ENCODE measurements at places on chromosomes 11 and 22.

DNA sequence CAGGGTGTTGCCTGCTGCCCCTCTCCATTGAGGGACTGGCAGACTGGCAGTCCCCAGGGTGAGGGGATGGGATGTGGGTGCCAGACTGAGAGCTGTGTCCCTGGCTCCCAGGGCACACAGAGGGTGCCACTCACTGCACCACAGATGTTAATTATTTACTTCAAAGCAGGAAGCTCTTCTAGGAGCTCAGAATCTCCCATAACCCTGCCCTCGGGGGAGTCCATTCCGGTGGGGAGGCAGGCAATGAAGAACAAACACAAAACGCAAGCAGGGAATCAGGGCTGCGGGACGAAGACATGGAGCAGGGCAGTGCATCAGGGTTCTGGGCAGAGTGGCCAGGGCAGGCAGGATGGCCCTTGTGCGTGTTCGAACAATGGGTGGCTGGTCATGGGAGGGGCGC, 24.4 kb upstream of the FLRT1 start:
- DNase-seq, result no peak

DNA sequence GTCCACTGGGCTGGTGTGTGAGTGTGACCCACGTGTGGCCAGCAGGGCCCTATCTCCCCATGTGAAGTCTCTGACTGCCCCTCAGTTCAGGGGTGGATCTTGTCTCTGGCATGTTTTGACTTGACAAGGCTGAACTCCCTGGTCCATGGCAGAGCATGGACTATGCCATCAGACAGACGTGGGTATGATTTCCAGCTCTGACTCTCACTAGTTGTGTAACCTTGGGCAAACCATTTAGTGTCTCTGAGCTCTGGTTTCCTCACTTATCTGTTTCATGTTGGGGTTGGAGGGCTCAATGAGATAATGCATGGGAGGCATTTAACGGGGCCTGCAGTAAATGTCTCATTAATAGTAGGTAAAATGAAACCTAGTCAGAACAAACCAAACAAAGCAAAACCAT, 254.5 kb upstream of the NARS2 start:
- no peak for DNase-seq

- DNase-seq, result no peak
These were observed 490.2 kb upstream of the B3GAT1 start for GRCh38 chr11:134901955-134902918.

DNA sequence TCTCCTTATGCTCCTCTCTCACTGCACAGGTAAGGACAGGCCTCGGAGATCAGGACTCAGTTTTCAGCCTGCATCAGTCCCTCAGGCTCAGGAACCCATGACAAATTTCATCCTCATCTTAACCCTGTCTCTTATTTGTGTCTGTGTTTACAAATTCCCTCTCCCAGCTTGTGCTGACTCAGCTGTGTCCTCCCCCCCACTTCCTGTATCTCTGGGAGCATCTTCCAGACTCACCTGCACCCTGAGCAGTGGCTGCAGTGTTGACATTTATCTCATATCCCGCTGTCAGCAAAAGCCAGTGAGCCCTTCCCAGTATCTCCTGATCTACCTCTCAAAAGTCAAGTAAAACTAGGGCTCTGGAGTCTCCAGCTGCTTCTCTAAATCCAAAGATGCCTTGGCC, 65.6 kb upstream of the VPREB1 start:
- DNase-seq, result no peak

GRCh38 chr22:45688600-45689080, 17.0 kb downstream of the ATXN10 start:
- DNase-seq, result no peak

DNA sequence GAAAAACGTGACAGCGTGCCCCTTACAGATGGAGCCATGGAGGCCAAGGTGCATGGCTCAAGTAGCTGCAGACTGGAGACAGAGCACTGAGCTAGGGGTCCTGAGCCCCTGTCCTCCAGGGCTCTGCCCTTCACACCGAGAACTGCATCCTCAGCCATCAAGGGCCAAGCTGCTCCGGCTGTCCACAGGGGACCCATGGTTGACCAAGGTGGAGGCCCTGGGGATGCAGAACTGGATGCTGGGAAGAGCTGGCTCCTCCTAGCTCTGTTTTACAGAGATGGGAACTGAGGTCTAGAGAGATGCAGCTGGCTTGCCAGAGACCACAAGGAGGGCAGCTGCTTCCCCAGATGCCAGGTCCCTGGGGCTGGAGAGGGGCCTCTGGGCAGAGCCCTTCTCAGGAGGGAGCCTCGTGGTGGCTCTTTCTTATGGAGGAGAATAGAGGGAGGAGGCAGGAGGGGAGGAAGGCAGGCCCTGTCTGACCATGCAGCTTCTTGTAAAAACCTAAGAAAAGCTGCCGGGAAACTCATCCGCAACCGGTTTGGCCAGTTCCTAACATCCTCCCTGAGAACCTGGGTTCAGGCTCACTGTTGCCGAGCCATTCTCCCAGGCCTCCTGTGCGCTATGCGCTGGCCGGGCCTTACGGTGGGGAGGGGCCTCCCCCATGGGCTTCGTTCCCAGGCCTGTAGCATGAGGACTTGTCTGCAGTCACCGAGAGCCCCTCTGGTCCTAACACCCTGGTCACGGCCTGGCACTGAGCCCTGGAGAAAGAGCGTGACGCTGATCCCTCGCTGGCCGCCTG, 80.6 kb downstream of the WNT7B start:
- no peak for DNase-seq

DNA sequence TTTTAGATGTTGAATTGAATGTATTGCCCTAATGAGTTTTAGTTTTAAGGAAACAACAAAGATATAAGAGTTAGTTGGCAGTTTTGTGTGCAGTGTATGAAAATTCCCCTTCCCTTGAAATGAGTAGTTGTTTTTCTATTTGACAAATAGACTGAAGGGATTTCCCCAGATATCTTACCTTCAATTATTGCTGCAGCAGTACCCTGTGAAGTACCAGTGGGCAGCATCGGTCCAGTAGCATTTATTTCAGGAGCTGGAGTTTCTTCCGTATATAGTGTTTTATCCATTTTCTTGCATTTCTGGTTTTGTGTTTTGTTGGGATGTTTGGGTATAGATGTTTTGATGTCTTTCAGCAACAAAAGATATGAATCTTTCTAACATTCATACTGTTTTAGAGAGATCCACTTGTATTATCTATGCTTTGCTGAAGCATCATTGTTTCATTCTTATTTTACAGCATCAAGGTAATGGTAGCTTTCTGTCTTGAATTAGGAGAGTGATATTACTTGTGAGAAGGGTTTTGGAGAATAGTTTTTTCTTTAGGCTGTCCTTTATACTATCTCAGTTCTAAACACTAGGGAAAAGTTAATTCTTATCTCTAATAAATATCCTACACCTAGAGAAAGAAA, 7.4 kb downstream of the KMT2A start:
- no peak for DNase-seq

DNA sequence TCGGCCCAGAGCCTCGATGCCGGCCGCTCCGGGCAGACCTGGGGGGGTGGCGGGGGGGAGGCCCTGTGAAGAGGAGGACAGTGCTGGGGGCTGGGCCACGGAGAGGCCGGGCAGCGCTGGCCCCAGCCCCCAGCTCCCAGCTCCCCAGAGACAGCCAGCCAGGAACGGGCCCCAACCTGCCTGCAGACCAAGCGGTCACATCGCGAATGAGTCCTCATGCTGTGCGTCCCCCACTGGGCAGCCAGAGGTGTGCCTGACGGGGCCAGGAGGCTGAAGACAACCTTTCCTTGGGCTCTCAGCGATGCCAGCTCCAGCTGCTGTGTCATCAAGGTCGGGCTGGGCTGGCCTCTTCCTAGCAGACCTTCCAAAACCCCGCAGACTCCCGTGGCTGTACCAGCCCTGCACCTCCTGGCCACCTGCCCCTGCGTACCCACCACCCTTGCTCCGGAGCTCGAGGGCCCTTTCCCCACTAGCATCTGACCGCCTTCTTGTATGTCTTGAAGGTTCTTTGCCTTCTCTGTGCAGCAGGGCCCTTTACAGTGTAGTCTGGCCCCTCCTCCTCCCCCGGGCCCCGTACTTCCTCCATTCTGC, 88.4 kb downstream of the CDKN1C start:
- peak; percentile 49 for DNase-seq

- no peak for DNase-seq
These were observed 83.1 kb downstream of the VPREB1 start for GRCh38 chr22:22327723-22328122.

DNA sequence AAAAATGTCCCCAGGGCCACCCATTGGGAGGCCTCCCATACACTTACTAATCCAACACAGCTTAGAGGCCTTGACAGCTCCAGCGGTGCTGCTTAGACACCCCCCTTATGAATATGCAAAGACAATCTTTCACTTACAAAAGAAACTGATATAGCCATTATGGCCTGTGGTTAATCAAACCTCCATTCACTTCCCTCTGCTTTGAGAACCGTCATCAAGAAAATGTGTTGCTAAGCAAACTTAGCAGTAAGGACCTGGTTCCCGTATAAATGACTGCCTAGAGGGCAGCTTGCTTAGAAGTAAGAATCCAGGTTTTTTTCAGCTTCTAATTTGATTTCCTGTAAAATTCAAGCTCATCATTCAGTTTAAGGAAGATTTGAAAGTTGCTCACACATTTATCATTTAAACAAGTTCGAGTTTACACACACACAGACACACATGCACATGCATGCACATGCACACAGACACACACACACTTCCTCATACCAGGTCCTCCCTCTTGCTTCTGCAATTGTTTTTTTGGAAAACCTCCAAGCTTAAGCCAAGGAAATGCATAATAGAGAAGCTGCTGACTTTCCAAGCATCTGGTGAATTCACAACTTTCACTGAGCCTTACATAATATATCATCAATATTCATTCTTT, 137.7 kb upstream of the BLID start:
- DNase-seq, result no peak

DNA sequence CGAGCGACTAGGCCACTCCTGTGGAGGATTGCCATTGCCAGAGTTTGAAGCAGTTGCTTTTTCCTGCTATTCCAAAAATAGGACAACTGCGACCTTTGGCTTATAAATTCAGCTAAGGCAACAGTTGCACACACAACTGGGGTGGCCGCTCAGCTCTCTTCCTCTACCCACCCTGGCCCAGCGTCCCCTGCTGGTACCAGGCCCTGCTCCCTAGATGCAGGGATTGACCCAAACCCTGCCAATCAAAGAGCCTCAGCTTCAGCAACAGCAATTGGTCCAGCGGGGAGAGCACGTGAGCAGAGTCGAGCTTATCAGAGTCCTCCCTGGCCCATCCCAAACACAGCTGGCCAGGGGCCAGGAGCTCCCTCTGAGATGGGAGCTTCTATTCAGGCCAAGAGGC, 22.0 kb upstream of the CABP2 start:
- peak; percentile 80 for DNase-seq

DNA sequence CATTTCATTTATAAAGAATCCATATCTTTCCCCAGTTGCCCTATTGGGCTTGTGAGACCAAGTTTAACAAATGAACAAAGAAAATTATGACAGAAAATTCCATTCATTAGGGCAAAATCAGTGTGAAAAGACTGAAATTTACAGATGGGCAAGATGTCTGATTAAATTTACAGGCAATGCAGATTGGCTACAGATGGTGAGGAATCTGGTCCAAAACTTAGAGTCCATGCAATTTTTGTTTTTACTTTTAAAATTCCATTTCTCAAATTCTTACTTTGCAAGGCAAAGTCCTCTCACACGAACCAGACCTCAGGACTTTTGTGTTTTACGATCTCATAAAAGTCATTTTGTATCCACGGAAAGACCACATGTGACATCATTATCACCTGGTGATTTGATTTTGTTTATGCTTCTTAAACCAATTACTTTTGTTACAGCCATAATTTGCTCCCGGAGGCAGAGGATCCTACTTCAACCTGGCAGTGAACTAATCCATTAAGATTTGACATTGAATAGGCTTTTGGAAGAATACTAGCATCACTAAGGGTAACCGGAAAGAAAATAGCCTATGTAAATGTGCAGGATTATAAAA, 843.7 kb upstream of the CHORDC1 start:
- DNase-seq, result no peak

- DNase-seq, result no peak
These were observed 16.1 kb downstream of the MS4A18 start for GRCh38 chr11:60740573-60740972.

DNA sequence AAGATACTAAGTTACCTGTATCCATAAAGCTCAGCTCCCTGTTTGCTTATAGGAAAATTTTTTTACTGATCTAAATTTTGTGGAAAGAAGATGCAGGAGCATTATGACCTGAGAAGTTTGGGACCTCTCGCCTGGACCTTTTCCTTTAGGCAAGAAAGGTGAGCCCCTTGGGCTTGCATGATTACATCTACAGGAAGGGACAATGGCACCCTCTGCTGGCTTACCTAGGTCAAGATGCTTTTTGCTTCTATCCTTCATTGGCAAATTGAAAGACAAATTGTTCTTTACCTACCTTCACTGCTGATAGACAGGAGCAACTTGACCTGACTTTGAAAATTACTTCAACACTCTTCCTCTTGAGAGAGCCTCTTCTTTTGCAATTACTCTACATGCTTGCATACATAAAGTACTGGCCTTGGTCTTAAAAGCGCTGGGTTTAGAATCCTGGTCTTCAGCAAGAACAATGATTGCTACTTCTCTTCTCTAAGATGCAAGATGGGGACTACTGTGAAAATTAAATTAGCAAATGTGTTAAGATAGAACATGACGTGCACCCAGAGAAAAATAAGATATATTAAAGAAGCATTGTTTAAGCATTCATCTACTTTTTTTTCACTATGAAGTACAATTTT, 147.2 kb downstream of the TRPC6 start:
- DNase-seq, result no peak

GRCh38 chr11:11968511-11969280, 39.7 kb downstream of the DKK3 start:
- no peak for DNase-seq

DNA sequence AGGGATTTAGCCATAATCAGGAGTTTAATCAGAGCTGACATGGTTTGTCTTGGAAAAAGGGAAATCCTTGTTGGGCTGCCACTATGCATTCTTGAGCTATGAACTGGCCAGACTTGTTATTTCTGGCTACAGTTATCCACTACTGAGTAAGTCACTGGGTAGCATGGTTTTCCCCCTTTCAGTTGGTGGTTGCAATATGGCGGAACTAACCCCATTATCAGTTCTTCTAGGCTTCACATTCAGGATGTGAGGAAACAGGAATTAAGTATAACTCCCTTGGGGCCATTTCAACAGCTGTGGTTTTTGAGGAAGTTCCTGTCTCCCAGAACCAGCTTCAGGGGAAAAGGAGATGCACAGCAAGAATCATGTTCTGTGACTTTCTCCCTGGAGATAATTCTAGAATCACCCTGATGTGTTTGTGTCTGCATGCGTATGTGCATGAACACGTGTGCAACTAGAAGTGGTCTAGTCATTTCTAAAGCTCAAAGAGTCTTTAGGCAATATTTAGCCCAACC, 103.0 kb upstream of the CD44 start:
- DNase-seq, result no peak

DNA sequence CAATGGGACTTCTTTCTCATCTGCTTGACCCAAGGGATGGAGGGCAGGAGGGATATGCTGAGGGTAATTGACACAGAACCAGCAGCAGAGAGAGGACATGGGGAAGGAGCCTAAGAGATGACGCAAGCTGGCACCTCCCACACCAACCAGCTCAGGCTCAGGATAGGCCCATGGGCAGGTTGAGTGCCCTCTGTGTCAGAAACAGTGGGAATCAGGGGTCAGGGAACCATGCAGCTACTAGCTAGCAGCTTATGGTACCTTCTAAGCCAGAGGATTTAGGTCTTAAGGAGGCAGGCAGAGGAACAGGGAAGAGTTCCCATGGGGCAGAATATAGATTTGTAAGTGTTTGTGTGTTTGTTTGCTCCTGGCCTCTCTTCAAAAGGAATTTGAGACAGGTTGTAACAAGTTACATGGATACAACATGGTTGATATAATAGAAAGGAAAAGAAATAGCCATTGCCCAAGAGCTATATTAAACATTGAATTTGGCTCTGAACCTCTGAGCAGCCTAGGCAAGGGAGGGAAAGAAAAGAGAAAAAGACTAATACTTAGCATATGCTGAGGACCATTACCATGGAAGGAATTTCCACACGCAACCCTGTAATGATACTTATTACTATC, 39.9 kb upstream of the NAV2 start:
- DNase-seq, result no peak
